ENCODE measurements at places on chromosomes 11 and 22. TPM values are rescaled to one million over a fixed set of nuclear protein-coding genes. Genes with fewer than 3 reads are reported as not detected.
A peak's percentile ranks its signal among the peaks of the same experiment; 100 is the strongest.

The SSTR3 gene
- total RNA-seq = 0.28 TPM

The APLNR gene
- 2.0 TPM for total RNA-seq

The HBB gene
- total RNA-seq = 185 TPM

The MYOD1 gene
- total RNA-seq = not detected

The SCGB1D2 gene
- not detected for total RNA-seq

The PTPN5 gene
- 0.28 TPM for total RNA-seq

The KRTAP5-2 gene
- total RNA-seq = not detected

The C11orf21 gene
- total RNA-seq = 1.1 TPM

The CYP2D6 gene
- total RNA-seq = 0.38 TPM

The ANO9 gene
- total RNA-seq = 0.79 TPM

DNA sequence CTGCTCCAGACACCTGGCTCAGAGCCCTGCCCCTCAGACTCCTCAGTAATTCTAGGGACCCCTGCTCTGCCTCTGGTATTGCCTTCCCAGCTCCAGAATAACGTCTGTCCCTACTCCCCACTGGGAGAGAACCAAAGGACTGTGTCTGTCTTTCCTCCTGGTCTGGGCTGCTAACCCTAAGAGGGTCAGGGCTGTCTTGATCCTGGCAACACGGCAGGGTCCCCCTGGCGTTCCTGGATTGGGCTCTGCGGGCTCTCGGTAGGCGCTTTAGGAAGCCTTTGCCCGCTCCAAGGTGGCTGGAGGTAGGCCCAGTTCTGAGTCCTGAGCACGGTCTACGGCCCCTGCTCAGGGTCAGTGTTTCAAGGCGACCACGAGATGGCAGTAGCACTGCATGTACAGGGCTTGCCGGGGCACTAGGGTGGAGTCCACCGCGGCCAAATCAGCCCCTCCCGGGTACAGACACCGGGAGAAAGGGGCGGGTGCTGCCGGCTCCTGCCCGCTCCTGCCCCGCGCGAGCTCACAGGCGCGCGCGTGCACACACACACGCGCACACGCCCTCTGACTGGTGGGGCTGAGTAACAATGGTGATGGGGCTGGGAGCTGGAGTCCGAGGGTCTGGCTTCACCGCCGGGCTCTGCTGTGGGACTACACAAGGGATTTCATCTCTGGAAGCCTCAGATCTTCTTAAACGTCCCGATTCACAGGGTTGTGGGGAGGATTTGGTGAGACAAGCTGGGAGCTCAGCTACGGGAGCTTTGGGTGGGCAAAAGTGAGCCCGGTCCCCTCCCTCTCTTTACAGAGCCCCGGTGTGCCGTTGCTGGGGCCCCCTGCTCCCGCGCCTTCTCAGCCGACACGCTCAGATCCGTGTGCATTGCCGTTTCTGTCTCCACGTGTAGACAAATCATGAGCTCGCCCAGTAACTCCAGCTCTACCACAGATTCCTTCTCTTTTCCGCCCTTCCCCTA lies 30.1 kb upstream of the HMOX1 start:
- peak; percentile 68 for DNase-seq

GRCh38 chr11:70811915-70812314 lies 413.6 kb downstream of the CTTN start:
- no peak for DNase-seq

DNA sequence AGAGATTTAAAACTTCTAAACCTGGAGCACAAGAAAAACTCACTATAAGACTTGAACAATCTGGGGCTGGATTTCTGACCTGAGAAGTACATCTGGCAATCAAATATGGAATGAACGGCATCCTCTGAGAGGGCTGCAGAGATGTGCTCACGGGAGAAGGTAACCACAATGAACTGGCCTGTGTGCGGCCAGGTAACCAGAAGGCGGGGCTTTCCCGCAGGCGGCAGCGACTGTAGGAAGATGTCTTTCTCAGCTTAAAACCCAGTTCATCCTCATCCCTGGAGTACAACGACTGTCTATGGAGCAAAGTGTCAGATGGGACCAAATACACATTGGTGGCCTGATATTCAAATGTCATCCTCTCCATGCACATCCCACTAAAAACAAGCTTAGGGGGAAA lies 24.5 kb downstream of the MICAL3 start:
- no peak for DNase-seq

DNA sequence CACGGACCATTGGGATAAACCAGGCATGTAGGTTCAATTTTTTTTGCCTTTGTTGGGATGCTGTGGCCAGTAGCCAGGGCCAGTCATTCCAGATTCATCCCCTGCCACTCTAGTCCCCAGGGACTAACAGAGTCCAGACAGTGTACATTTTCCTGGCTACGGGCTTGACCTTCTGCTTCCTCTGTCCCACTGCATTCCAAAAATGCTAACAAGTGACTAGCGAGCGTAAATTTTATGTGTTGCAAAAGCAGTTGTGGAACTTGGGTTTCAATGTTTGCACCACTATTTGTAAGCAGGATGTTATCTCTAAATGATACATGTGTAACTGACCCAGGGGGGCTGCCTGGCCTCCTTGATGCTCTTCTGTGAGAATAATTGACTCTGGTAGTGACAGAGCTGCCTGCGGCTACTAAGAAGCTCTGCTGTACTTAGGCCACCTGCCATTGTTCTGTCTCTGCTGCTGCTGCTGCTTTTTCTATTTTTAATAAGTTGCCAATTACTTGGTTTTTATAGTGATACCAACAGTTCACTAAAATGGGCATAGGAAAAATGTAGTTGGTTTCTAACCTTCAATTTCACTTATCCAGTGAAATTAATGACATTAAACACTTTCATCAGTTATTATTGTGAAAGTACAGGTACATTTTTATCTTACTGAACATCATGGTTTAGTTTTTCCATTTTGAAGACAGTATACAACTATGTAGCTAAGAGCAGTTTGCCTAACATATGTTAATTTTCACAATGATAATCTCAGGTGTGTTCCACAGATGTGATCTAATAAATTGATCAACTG lies 26.8 kb downstream of the TNRC6B start:
- DNase-seq = no peak

DNA sequence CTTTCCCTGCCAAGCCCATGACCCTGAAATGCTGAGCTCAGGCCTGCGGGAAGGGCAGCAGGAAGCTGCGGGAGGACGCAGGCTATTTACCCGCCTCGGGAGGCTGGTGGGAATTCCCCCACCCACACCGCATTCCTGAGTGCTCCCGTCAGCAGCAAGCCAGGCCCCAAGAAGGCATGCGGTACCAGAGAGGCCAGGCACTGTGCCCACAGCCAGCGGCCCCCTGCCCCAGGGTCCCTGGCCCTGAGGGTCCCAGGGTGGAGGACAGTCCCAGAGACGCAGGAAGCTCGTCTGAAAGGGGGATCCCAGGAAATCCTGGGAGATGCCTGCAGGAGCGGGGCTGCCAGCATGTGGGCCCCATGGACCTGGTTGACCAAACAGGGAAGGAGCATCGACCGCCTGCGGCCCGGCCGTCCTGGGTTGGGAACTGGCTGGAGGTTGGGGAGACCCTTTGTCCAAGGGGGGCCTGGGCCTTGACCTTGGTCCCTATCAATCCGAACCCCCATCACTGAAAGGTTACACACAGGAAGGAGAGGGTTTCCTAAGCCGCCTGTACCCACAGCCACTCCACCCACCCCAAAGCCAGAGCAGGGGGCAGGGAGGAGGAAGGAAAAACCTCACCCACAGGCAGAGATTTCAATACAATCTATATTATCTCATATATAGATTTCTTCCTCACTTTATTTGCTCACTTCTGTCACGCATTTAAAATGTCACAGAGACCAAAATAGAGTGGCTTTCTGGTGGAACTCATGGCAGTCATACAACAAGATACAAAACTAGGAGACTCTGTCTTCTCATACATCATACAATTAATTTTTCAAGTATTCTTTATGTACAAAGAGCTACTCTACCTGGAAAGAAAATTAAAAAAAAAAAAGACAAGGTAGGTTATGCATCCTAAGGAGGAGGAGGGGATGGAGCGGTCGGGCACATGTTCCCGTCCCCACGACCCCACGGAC lies 17.1 kb downstream of the MAFF start:
- peak; percentile 88 for DNase-seq

DNA sequence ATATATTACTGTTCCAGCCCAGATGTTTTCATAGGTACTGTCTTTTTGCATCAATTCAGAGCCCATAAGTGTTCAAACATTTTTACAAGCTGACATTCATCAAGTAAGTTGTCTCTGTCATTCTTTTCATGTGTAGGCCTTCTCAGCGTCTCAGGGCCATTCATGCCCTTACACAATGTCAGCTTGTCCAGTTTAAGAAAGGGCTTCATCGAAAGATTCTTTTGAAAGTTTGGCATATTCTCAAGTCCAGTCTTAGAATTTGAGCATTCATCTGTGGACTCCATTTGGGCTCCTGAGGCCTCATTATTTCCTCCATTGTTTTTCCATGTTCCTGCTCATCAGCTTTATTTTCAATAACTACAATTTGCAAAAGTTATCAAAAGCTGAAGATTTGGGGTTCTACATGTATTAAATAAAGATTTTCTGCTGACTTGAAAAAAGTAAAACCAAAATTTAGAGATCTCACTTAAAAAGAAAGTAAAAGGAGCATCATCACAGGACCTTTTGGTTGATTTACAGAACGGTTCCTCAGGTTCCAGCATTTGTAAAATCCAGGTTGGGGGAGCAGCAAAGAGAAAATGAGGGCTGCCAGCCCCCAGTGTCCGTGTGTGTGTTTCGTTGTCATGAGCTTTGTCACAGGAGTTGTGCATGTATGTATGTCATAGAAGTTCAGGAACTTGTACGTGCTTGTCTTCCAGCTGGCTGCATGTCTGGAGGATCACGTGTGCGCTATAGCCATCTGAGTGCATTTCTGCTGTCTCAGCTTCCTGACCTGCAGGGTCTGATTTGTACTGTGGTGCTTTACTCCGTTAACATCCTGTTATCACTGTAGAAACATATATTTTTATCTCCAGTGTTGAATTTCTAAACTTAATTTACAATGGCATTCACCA lies 15.6 kb downstream of the MOV10L1 start:
- no peak for DNase-seq

DNA sequence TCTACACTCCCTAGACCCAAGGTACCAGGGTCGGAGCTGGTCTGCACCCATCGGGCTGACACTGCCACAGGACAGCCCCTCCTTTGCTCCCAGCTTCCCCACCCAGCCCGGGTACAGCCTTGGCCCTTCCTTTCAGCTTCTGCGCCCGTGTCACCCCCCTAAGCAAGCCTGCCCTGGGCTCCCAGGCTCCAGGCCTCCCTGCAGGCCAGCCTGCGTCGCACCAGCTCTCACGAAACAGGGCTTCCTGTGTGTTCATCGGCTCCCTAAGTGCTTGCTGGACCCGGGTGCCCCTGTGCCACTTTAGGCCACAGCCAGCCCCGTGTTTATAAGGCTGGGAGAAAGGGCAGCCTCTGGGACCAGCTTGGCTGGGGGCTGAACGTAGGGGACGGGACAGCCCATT lies 21.1 kb downstream of the FLRT1 start:
- DNase-seq = no peak

GRCh38 chr11:15723966-15724365 lies 609.2 kb downstream of the INSC start:
- no peak for DNase-seq

DNA sequence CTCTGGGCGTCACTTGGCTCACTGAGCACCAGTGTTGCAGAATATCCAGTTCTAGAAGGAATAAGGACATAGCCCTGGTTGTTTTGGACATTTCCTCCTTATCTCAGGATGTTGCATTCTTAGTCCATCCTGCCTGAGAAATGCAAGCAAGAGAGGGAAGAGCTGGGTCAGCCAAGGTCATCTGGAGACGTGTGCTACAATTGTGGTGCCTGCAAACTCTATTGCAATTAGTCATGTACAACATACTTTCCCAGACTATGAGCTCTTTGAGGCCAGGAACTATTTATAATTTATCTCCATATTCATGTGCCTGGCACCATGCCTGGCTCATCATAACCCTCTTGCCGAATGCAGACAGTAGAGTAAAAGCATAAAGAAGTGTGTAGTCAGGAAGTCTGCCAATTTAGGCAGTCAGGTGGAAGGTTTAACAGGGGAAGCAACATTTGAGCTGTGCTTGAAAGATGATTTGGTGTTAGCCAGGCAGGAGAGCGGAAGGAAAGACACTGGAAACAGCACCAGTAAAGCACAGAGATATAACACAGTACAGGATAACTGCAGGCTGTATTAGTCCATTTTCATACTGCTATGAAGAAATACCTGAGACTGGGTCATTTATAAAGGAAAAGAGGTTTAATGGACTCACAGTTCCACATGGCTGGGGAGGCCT lies 129.4 kb upstream of the PAX6 start:
- DNase-seq = no peak

DNA sequence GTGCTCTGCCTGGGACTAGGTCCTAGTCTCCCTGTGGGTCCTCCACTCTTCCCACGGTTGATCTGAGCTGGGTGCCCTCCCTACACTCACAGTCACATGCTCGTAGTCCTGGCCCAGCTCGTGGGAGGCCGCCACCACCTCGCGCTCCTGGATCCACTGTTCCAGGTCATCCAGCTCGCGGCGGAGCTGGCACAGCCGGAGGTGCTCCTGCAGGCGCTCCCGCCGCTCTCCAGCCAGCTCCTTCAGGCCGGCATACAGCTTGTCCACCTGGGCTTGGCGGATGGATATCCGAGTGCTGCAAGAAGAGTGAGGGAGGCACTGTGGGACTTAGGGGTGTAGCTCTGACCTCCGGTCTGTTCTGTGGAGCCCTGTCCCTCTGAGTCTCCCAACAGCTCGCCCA lies 14.8 kb upstream of the RBM4B start:
- DNase-seq = no peak

GRCh38 chr11:79062814-79063762 lies 377.7 kb downstream of the TENM4 start:
- no peak for DNase-seq

DNA sequence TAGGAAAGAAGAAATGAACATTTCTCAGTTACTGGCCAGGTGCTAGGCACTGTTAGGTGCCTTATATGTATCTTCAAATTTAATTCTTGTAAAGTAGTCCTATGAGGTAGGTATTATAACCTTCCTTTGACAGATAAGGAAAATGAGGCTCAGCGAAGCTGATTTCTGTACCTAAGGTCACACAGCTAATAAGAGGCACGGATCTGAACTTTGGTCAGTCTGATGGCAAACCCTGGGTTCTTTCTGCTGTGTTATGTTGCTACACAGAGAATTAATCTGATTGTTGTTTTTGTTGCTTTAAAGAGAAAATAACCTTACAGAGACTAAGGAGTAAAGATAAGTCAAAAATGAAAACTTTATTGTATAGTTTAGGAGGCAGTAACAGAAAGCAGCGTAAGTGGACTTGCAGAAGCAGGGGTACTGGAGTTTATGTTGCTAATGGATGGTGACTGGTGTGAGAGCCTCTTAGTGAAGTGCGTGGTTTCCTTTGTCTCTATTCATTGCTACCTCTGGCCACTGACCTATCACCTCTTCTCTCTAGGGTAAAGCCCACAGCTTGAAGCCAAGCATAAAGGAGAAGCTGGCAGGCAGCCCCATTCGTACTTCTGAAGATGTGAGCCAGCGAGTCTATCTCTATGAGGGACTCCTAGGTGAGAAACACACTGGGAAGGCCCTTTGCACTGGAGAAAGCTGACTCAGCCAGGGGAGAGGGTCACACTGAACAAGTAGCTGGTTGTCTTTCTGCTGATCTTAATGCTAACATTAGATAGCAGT lies 38.3 kb downstream of the MADD start:
- no peak for DNase-seq

DNA sequence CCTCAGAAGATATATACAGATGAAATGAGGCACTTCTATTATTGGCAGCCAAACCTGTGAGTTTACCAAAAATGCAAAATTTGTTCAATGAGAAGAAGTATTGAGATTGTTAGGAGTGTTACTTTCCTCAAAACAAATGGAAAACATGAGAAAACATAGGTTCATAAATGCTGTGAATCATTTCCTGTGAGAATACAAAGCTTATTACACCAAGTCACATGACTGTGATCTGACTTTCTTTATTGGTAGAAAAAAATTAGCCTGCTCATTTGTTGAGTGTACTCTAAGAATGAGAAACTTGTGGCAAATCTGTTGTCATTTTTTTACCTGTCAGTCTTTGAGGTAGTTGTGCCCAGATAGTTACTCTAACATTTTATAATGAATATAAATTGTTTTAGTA lies 215.1 kb downstream of the TMEM135 start:
- no peak for DNase-seq
